ENCODE measurements at places on chromosomes 16 and 17.

DNA sequence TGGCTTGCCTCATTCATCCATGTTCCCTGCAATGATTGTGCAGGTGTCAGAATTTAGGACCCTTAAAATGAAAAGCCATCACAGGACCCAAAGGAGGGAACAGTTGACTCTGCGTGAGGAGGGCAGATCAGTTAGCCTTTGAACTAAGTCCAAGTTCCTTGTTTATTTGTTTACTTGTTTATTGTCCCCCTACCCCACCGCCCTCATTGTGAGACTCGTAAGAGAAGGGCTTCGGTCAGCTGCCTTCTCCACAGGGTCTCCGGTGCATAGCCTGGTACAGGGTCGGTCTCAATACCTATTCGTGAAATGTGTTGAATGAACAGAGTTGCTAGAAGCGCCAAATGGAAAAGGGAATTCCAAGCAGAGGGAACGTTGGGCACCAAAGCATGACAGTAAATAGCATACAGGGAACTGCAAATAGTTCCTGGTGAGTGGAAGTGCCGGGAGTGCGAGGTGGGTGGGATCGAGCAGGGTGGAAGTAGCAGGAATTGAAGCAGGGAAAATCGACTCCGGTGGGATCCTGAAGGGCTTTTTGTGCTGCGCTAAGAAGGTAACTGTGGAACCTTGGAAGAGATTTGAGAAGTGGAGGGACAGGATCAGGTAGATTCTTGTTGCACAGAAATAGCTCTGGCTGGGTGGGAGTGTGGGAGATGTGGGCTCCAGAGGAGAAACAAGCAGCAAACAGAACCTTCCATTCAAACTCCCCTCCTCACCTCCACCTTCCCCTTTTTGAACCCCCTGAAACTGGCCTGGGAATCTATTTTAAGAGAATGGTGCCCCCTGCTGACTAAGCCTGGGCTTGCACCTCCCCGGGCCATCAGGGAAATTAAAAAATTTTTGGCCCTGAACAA, 12.7 kb downstream of the SLC35B1 start:
- peak; percentile 71 for DNase-seq

- DNase-seq = no peak
These were observed 17.8 kb downstream of the MPHOSPH6 start for GRCh38 chr16:82152196-82152595.

DNA sequence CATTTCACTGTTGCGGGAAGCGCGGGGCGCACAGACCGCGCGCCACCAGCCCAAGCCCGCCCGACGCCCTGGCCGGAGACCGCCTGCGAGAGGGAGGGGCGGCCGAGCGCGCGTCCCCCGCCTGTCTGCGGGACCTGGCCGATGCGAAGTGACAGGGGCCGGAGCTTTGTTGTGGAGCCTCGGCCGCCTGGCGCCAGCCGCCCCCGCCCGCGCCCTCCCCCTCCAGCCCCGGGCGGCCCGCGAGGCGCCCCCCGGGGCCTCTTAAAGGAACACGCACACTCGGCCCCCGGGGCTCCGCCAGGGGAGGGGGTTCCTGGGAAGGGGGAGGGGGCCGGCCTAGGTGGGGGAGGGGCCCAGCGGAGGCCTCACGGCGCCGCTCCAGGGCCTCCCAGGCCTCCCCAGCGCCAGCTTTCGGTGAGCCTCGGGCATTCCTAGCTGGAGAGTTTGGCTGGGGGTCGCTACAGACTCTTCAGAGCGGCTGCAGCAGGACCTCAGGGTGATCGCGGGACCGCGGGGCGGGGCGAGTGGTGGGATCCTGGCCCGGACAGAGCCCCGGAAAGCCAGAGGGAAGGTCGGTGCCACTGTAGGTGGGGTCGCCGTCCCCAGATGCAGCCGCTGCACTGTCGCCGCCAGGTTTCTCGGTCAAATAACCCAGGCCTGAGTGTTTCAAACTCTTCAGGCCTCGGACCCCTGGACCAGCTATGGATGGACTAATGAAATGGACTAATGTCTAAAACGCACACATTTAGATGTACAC, 2.4 kb upstream of the TBX2 start:
- DNase-seq = no peak

GRCh38 chr17:5468075-5468473, 708 bp downstream of the DHX33 start:
- no peak for DNase-seq

- no peak for DNase-seq
These were observed 637 bp downstream of the RPL23A start for GRCh38 chr17:28720247-28720996.

DNA sequence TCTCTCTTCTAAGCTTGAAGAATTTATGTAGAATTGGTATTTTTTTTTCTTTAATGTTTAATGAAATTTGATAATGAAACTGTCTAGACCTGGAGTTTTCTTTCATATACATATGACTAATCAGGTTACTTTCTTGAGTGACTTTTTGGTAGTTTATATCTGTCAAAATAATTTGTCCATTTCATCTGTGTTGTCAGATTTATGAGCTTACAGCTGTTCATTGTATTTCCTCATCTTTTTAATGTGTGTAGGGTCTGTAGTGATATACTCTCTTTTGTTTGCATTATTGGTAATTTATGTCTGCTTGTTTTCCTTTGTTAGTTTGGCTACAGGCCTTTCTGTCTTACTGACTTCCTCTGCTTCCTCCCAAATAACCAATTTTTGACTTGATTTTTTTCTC, 55.7 kb downstream of the TAOK1 start:
- DNase-seq = no peak

GRCh38 chr16:70751593-70751992, 49.4 kb downstream of the VAC14 start:
- DNase-seq = no peak

DNA sequence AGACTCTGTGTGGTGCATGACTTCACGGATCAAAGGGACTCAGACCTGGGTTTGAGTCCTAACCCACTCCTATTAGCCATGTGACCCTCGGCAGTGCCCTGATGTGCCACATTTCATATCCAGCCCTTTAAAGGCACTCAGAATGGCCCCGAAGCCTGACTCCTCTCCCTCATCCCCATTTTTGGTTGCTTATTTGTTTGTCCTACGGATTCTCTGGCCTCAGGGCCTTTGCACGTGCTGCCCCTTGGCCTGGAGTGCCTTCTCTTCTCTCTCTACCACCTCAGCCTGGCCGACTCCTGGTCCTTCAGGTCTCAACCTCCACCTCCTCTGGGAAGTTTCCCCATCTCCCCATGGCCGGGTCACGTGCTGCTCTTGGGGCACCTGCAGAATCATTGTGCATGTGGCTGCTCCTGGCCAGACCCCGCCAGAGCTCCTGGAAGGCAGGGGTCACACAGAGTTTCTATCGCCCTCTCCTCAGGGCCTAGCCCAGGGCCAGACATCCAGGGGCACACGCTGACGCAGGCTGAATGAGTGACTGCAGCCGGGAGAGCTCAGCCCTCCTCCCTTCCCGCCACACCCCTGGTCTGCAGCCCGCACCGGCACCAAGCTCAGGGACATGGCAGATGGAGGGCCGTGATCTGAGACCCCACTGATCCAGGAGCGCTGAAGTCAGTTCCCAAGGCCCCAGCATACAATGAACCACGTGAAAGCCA, 22.0 kb upstream of the CIBAR2 start:
- no peak for DNase-seq

Data from central memory CD8-positive, alpha-beta T cell (primary cell).